ENCODE measurements at places on chromosomes 5 and 9.

GRCh38 chr9:32258482-32258881 lies 126.0 kb upstream of the ACO1 start:
- DNase-seq = no peak

DNA sequence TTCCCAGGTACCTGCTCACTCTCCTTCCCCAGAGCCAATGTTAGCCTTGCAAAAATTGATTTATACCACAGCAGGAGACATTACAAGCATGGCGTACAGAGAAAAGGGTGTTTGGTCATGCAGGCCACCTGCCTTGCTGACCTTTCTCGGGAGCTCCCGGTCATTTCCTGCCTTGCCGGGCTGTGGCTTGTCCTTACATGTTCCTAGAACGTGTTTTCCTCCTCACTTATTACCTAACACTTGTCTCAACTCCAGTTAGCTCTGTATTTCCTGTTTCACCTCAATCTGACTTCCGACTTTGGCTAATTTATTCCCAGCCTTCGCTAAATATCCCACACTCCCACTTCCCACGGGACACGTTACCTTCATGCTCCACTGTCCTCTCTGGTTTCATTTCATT lies 282.5 kb downstream of the ICE1 start:
- no peak for DNase-seq

GRCh38 chr9:93262537-93263310 lies 78.8 kb downstream of the WNK2 start:
- DNase-seq = no peak

DNA sequence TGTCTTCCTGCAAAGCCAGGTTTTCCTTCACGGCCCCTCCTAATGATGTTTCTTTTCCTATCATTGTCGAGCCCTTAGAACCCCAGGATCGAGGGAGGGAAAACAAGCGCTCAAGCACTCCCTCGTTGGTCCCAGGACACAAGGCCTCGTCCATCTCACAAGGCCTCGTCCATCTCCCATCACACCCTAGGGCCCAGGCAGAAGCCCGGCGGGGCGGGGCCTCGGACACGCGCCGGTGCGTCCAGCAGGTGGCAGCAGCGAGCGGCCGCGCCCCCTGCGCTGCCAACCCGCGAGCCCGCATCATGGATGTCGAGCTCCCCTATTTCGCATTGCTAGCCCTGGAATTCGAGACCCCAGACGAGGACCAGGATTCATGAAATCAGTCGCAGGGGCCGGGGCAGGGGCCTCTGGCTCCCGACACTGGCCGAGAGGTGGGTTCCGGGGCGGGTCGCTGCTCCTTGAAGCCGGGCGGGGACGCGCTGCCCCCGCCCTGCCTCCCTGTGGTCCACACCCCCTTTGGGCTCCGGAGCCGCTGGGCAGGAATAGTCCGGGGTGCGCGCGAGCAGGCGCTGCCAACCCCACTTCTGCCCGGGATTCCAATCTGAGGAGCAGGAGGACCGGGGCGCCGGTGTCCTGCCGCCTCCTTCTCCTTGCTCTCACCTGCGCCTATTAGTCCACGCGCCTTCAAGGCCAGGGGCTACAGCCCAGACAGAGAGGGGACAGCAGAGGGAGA lies at the start of gene ABLIM3:
TSS of gene ABLIM3 (plus strand) at position 270 of the 733 bp plus-strand sequence. CDS start 603 bp downstream, outside the sequence.
- peak; percentile 67 for DNase-seq

DNA sequence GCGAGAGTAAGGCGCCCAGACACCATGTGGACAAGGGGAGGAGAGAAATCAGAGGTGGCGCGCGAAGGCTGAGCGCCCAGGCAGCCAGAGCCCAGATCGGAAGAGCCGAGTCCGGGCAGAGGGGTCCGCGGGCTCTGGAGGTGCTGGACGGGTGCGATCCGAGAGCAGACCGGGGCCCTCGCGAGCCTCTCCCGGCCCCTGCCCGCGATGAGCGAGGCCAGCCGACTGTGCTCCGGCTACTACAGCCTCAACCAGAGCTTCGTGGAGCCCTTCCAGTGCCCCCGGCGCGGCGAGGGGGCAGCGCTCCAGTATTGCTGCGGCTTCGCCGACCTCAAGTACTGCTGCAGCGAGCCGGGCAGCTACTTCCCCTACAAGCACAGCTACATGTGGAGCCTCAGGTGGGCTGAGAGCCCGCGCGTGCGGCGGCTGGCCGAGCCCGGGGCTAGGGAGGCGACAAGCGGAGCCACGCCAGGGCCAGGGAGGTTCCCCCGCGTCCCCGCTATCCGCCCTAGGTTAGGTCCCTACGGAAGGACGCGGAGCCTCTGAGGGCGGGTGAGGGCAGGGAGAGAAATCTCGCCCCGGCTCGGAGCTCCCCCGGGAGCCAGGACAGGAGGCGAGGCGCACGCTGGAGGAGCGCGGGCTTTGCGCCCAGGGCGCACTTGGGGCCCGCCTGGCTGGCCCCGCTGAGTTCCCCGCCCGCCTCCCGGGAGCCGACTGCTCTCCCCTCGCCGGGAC lies at the start of gene SHISAL2B:
TSS of gene SHISAL2B (plus strand) at position 87 of the 735 bp plus-strand sequence. CDS start at position 208, 121 bp downstream.
- DNase-seq = peak; percentile 14

DNA sequence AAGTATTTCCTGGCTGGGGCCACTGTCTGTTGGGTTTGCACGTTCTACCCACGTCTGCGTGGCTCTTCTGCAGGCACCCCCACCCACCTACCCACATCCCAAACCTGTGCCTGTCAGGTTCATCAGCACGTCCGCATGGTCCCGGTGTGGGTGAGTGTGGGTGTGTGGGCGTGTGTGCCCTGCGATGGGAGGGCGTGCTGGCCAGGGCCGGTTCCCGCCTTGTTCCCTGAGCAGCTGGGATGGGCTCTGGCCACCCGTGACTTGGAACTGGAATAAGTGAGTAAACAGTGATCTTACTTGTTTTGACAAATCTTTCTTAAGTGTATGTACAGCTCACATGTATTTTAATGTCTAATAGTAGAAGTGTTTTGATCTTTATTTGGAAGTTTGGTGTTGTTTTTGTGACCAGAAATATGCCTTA lies 20.4 kb downstream of the ERGIC1 start:
- peak; percentile 47 for DNase-seq

- DNase-seq = peak; percentile 91
These were observed 94.7 kb upstream of the ANKRD55 start for GRCh38 chr5:56327809-56328208.

GRCh38 chr5:173395257-173395932 lies 67.2 kb upstream of the STC2 start:
- no peak for DNase-seq

GRCh38 chr9:134329886-134330285 lies 3.6 kb downstream of the RXRA start:
- no peak for DNase-seq

DNA sequence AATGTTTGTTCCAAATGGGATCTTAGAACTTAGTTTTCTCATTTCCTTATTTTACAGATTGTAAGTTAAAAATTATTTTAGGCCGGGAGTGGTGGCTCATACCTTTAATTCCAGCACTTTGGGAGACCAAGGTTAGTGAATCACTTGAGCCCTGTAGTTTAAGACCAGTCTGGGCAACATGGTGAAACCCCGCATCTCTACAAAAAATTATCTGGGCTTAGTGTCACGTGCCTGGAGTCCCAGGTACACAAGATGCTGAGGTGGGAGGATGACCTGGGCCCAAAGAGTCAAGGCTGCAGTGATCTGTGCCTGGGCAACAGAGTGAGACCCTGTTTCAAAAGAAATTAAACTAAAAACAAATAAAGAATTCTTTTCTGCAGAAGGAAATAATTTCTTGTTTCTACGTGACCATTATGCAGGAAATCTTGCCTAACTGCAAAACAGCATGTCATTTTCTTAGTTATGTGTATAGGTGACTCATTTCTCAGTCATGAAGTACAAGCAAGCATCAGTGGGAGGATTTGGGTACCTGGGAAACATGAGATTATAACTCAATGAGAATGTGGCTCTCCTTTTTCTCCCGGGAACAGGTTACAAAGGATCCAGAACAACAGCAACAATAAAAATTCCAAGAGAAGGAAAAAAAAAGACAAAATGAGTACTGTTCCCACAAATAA lies 375.1 kb upstream of the ST8SIA4 start:
- DNase-seq = no peak

DNA sequence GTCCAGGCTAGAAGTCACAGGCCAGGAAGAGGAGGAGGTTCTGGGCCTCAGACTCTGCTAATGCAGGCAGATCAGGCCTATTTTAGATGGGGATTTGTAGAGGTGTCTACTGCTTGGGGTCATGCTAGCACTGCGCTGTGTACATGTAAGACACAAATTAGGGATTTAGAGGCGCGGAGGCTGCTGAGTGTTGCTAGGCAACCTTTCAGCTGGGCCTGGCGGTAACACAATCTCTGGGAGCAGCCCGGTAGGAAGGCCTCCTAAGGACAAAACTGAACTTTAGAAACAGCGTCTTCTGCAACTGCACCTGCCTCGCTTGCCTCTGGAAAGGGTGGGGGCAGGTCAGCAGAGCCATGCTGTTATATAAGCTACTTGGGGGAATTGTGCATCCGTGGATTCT lies 147.9 kb downstream of the MACROH2A1 start:
- DNase-seq = no peak

DNA sequence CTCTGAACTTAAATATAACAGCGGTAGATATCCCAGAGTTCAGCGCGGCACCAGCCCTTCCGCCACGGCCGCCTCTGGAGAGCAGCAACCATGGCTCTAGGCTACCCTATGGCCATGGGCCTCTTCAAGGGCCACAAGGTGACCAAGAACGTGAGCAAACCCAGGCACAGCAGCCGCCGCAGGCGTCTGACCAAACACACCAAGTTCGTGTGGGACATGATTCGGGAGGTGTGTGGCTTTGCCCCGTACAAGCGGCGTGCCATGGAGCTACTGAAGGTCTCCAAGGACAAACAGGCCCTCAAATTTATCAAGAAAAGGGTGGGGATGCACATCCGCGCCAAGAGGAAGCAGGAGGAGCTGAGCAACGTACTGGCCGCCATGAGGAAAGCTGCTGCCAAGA lies 229.0 kb downstream of the ACTL7B start:
- DNase-seq = no peak

DNA sequence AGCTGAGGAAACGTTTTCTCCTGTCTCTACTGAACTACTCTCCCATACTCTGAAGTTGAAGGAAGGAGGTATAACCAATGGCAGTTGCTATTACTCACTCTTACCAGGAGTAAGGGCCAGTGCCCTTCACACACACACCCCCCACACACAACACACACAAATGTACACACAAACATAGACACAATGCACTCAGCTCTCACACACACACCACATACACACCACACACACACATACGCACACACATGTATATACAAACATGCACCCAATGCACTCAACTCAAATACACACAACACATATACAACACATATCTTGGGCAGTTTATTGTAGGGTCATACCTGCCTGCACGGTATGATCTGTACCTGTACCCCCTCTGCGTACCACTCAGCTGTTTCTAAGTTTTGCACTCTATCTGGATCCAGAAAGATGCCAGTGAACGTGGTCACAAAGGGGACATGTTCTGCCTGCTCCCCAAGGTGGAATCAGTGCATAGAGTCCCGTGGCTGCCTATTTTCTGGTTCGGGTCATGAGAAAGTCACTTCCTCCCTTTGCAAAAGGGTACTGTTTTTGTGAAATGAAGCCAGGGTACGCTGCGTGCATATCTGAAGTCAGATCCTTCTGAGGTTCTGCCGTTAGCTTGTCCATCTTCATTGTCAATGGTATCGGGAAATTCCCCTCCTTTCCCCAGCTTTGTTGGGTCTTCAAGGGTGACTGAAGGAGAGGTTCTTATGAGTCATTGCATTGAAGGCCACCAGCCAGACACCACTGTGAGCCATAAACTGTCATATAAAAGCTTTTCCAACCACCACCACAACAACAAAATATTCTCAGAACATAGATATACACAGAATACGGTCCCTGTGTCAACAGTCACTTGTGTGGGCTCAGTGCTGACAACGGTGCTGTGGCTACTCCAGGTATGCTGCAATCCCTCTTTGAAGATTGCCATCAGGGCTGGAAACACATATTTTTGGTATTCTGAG lies 131.9 kb downstream of the UGCG start:
- peak; percentile 61 for DNase-seq

DNA sequence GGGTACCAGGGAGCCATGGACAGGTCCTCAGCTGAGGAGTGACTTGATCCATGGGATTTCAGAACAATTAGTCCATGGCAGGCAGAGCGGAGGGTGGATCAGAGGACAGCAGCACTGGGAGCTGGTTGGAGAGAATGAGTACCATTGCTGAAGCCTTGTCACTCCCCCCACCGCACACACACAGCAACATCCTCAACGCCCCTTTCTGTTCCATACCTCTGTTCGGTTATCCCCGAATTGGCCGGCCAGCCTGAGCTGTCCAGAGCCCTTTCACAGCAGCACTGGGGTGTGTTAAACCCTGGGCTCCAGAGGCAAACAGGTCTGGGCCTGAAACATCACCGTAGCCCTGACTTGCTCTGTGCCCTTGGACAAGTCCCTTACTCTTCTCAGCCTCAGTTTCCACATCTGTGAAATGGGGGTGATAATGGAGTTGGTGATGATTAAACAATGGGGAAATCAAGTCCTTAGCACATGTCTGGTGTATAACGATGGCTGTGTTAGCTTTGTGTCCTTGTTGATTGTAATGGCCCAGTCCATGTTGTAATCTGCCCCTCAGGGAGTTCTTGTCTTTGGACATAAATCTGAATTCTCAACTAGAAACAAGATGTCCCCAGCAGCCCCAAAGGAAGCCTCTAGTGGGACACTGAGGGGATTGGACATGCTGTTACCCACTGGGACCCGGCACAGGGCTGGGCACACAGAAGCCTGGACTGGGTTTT lies 16.9 kb downstream of the GSN start:
- no peak for DNase-seq

DNA sequence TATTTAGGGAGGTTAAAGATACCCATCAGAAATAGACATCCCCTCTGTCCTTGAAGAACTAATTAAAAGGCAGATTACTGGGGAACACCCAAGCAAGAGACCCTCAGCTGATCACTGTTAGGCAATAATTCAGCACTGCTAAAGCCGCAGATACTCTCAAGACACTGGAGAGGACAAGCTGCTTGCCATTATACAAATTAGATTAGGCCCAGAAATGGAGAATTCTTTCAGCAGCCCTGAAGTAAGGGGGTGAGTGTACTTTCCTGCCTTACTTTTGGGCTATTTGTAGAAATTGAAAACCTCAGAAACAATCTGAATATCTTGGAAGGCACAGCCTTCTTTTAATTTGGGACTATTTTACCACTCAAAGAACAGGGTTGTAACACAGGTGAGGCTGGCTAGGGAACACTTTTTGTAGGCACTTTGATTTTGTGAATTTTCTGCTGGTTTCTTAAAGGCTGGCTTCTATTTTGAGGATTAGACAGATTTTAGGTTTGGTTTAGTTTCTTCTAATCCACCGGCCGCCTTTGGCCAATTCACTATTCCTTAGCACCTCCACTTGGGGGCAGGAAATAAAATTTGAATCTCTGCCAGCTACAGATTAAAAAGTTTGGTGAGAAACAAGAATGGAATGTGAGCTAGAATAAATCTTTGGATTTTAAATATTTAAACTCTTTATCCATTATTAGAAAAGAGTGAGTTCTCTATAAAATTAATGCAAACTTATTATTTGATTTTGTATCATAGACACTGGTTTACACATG lies 106.0 kb downstream of the SMARCA2 start:
- DNase-seq = no peak

GRCh38 chr5:153399595-153399994 lies 90.9 kb upstream of the GRIA1 start:
- no peak for DNase-seq

DNA sequence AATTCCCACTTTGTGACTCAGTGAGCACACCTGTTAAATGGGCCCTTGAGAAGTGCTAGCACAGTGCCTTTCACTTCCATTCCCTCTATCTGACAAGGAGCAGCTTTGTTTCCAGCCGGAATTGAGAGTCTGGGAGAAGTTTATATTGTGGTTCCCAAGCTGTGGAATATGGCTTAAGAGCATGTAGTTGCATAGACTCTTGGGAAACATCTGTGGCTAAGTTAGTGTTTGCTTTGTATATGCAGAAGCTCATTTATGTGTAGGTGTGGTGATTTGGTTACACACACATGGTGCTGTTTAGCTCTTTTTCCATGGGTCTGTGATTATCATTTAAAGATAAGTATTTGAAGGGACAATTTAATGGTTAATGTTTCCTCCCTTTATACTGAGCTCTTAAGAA lies 110.5 kb upstream of the HMHB1 start:
- no peak for DNase-seq

Data from activated CD8-positive, alpha-beta T cell treated with anti-CD3 and anti-CD28 coated beads for 36 hours (primary cell).